ENCODE measurements at places on chromosomes 12 and 14.

DNA sequence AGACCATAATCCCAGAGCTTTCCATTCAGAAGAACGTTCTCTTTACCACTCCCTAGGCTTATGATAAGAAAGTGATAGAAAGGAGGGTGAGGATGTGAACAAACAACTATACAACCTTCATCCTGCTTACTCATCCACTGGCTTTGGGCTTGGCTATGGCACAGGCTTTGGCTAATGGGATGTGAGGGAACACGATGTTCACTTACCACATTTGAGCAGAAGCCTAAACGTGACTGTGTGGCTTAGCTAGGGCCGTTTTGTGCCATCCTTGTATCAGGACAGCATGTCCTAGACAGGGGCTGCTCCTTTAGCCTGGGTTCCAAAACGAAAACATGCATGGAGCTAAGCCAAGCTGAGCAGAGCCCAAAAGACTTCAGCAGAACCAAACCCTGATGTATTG, 118.6 kb upstream of the CCDC175 start:
- DNase-seq = no peak

DNA sequence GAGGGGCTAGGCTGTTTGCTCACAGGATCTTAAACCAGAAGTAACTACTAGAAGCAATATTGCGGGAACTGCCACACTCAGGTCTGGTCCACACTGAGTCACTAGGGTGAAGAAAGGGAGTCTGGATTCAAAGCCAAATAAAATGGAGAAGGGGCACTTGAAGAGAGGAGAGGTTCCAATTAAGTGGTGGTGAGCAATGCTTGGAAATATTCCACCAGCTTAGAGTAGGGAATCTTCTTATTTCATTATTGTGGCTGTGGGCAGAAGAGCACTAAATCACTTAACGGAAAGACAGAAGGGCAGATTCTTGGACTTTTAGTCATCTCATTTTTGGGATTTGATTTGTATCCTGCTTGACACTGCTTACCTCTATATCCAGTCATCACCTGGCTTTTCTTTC, 48.6 kb upstream of the PPP1R12A start:
- DNase-seq = no peak

DNA sequence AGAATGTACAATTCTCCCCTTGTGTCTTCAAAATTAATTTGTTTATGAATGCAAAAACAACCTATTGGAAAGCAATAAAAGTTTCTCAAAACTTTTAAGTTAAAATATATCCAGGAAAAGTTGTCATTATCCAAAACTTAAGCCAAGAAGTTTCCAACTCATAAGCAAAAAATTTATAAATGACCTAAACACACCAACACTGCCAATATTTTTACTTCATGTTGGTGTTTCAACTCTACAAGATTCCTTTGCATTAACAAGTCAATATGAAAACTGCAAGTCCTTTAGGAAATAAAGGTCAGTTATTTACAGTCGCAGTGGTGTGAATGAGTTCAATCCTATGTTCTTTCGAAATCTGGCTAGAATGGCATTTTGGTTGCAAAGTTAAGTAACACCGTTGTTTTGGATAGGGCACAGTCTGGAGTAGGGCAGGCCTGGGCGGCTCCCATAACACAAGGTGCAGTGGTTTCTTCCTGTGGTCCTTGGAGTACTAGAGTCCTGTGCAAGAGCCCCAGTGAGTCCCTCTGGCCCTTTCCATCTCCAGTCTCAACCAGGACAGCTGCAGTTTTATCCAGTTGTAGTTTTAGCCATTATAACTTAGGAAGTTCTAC, 151.4 kb downstream of the MED13L start:
- no peak for DNase-seq

DNA sequence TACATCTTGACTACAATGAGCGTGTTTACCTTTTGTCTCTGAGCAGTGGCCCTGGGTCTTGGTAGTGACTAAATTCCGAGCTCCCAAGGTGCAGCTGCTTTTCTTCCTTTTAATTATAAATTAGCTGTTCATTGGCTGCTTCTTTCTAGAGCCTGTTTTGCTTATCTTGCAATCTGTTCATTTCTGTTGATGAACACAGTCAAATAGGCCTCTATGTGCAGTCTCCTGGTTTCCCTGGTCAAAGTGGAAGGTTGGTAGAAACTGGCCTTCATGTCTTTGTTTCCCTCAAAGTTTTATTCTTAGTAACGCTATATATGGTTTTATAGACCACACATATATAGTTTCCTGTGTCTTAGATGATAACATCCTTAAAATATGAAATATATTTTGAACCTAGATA, 94.1 kb downstream of the DUSP16 start:
- DNase-seq = no peak

DNA sequence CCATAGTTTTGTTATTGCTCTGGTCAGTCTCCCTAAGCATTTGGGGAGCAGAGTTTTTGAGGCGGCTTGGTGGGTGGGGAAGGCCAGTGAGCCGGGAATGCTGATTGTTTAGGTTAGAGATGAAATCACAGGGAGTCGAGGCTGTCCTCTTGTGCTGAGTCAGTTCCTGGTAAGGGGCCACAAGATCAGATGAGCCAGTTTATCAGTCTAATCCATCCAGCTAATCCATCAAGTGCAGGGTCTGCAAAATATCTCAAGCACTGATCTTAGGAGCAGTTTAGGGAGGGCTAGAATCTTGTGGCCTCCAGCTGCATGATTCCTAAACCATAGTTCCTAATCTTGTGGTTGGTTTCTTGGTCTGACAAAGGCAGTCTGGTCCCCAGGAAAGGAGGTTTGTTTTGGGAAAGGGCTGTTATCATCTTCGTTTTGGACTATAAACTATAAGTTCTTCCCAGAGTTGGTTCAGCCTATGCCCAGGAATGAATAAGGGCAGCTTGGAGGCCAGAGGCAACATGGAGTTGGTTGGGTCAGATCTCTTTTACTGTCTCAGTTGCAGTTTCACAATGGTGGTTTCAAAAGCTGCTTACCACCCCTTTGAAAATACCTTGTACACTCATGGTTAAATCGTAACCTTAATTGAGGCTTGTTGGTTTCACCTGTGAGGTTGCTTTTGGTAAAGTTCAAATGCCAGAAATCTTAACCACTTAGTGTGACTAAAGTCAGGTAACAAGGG, 33.6 kb upstream of the HIGD1C start:
- DNase-seq = no peak

DNA sequence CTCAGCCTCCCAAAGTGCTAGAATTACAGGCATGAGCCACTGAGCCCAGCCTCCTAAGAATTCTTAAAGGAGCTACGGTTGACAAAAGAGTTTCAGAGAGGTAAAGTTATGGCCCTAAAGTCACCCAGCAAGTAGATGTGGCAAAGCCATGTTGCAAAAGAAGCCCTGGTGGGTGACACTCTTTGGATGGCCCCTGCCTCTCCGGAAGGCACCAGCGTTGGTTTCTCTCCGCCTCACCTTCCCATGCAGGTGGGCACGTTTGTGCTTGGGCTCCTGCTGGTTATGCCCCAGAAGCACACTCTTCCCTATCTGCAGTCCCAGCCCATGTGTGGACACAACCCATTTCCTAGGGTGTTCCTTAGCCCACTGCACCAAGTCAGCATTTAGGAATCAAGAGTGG, 9.5 kb upstream of the SERPINA3 start:
- no peak for DNase-seq

DNA sequence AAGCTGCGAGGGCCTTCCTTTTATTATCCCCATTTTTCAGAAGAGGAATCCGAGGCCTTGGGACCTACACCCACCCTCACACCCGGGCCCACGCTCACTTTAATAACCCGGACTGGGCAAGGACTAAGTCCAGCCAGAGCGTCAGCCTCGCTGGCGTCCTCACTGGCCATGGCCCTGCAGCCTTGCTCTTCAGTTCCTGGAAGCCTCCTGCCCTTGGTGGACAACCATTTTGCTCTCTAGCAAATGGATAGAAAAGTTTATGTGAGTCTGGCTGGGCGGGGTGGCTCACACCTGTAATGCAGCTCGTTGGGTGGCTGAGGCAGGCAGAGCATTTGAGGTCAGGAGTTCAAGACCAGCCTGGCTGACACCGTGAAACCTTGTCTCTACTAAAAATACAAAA, 9.8 kb downstream of the RTL1 start:
- no peak for DNase-seq

GRCh38 chr14:76516884-76517283, 140.9 kb downstream of the ESRRB start:
- no peak for DNase-seq

GRCh38 chr14:74573421-74574089, 38.5 kb downstream of the LTBP2 start:
- DNase-seq = no peak

DNA sequence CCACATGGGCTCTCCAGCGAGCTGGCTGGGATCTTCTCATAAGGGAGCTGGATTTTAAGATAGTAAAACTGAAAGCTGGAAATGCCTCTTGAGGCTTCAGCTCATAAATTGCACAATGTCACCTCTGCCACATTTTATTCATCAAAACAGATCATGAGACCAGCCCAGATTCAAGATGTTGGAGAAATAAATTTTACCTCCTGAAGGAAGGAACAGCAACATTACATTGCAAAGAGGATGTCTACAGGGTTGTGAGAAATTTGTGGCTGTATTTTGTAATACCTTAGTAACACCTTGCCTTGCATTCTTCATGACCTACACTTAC, 43.1 kb upstream of the KRR1 start:
- DNase-seq = no peak

DNA sequence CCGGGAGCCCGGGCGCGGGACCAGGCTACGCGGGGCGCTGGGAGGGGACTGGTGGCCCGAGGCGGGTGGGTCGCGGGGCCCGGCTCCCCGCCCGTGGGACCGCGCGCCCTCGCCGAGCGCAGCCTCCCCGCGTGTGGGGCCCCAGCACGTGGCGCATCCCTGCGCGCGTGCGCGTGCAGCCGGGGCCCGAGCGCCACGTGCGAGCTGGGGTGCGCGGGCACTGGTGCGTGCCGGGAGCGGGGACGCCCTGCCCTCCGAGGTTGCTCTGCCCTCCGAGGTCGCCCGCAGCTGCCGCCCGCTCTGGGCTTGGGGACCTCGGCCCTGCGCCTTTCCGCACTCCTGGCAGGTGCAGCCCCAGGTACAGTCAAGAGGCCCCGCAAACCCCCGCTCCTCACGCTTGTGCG, 365 bp upstream of the CCDC88C start:
- no peak for DNase-seq

- DNase-seq = no peak
These were observed 6.4 kb upstream of the CCDC175 start for GRCh38 chr14:59582845-59583509.

DNA sequence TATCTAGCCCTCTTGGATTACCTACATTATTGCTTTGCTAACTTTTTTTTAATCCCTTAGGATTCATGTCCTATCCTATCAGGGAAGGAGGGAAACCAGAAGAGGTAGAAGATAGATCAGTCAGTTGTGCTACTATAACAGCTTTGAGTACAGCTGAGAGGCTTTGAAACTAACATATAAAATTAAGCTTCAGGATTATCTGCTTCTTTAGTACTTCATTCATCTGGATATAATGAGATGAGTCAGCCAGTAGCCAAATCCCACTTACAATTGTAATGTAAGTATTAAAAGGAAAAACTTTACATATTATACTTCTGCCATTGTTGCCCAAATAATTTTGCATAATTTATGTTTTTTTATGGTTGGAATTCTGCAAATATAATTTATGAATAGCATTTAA, 33.4 kb upstream of the ANO6 start:
- no peak for DNase-seq

DNA sequence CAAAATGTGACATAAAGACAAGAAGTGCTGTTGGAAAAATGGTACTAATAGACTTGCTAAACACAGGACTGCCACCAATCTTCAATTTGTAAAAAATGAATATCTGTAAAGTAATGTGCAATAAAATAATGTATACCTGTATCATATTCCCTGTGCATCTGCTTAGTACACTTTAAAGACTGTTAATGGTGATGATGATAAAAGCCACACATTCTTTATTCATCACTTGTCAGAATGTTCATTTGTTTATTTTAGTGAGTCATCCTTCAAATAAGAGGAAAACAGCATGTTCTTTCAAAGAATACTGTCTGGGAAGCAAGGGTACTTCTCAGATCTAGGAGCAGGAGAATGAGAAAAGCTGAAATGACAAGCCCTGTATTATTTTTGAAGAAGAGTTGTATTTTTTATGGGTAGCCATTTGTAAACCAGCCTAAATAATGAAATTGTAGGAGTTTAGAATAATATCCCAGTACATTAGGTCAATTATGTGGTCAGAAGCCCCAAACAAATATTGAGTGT, 78.3 kb upstream of the PSMA6 start:
- no peak for DNase-seq

- no peak for DNase-seq
These were observed 30.8 kb downstream of the SRRM4 start for GRCh38 chr12:119012179-119012578.

GRCh38 chr12:12214635-12215131, 52.2 kb downstream of the LRP6 start:
- no peak for DNase-seq

GRCh38 chr14:70643967-70644366, 2.3 kb downstream of the TTC9 start:
- DNase-seq = no peak

DNA sequence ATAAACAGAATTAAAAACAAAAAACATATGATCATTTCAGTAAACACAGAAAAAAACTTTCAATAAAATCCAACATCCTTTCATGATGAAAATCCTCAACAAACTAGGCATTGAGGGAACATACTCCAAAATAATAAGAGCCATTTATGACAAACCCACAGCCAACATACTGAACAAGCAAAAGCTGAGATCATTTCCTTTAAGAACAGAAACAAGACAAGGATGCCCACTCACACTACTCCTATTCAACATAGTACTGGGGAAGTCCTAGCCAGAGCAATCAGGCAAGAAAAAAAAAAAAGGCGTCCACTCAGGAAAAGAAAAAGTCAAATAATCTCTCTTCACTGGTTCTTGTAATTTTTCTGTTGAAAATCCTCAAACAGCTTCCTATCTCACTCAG, 30.1 kb downstream of the MRPL42 start:
- DNase-seq = no peak

DNA sequence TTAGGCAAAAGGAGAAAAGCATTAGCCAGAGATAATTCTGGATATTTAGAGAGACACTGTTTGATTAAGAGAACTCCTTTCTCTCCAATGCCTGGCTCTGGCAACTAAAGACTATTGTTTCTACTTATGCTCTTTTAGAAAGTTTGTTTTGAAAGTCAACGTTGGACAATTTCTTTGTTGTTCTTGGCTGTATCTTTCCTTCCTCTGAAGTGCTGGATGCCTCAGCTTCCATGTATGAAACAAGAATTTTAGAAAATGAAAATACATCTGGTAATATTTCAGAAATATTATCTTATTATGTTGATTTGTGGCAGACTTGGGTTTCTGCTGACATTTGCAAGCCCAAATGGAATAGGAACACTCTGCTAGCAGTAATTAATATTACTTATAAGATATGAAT, 382.6 kb downstream of the SNAPC1 start:
- DNase-seq = no peak

- DNase-seq = no peak
These were observed 590.9 kb upstream of the SEL1L start for GRCh38 chr14:82124511-82124910.

DNA sequence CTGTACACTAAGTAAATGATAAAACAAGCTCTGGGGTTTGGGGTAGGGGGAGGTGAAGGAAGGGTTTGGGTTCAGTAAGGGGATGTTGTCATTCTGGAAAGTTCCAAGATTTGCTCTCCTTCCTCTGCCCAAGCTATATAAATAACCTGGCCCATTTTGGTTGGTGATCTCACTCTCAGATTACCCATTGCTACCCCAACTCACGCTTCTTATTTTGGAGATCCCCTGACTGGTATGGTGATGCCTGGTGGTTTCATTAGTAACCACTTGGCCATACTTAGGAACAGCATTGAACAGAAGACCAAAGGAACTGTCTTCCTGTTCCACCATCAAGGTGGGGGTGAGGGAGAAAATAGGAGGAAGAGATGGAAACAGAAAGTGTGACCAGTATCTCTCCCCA, 259.6 kb upstream of the TBX3 start:
- no peak for DNase-seq
